Cerebellar nuclear complex (tissue), 1 donor: ENCODE measurements at places on chromosomes 4 and X.

DNA sequence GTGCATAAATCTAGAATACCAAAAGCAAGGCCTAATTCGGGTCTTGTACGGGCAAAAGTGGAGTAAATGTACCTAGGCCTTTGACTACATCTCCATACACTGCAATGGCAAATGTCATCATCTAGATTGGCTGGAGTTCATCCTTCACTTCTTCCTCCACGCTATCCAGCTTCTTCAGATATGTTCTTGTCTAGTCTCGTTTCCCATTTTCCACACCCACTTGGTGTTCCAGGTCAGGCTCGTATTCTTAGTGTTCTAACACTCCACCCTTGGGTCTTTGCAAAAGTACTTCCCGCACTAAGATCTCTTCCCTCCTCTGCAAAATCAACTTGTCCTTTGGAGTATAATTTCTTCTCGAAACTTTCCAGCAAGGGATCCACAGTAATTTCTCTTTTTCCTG lies 1.4 kb downstream of the COQ2 start:
- DNase-seq: no peak

DNA sequence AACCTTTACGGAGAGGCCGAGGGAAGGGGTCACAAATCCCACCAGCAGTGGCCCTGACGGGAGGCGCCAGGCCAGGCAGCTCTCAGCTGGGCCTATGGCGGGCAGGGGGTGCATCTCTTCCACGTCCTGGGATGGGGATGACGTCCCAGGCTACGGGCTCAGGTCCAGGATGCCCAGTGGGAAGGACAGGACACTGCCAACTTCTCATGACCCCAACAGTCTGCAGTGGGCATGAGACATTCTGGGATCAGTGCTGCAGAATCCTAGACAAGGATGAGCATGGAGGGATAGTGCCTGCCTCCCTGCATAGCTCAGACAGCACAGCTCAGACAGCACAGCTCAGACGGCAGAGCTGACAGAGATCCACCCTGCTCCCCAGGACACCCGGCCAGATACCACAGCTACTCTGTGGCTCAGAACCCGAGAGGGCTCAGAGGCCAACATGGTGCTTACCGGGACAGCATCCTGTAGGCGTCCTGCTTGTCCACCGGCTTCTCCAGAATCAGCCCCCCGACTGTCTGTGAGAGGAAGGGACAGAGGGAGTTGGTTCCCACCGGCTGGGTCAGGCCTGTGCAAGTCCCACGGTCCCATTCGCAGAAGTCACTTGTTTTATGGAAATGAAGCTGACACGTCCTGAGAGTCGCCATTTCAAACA lies 17.3 kb downstream of the ASMTL start:
- DNase-seq: no peak

- no peak for DNase-seq
Measured at GRCh38 chr4:519885-520682, 21.1 kb downstream of the PIGG start.

DNA sequence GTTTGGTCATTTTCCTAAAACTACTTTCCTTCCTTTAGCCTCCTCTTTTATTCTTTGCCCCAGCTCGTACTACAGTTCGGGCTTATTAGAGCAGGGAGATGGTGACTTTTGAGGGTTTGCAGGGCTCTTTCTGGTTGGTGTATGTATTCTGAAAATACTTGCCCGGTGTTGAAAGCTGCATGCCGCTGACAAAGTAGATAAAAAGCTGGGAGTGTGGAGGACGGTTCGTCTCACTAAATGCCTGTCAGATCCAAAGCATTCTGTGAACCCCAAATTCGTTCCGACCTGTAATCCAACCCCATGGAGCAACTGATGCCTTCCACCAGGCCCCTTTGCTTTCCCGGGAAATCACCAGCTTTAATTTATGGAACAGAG lies 19.2 kb downstream of the TRIM2 start:
- DNase-seq: no peak

- DNase-seq: no peak
Measured at GRCh38 chr4:10007436-10007740, 13.9 kb downstream of the SLC2A9 start.

GRCh38 chr4:140426610-140427105 lies 790 bp downstream of the CLGN start:
- no peak for DNase-seq

- no peak for DNase-seq
Measured at GRCh38 chr4:9949573-9949972, 71.7 kb downstream of the SLC2A9 start.

- no peak for DNase-seq
Measured at GRCh38 chr4:41177016-41177415, 37.3 kb downstream of the APBB2 start.

GRCh38 chrX:9569876-9570301 lies 105.0 kb downstream of the TBL1X start:
- DNase-seq: no peak

DNA sequence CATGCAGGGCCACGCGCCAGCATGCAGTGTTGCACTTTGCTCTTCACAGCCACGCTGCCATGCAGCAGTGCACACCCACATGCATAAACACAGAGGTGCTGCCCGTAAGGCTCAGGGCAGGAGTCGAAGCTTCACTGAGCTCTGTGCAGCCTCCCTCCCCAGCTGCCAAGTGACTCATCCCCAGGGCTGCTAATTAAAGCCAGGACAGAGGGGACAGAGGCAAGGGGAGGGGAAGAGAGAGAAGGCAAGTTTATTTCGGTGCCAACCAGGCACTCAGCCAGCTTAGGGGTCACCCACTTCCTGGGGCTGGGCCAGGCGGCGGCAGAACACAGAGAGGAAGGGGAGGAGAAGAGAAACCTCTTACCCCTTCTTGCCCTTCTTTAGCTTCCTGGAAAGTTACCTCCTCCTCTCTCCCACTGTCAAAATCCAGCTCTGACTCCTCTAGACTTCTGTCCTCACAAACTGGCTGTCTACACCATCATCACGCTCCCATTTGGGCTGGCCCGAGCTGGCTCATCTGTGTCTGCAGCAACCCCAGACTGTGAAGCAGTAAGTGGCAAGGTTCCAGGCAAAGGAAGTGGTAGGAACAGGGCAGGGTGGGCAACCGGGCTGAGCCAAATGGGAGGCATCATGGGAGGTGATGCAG lies 6.2 kb upstream of the IQSEC2 start:
- DNase-seq: no peak

GRCh38 chr4:152559641-152560040 lies 23.7 kb upstream of the FBXW7 start:
- DNase-seq: no peak

DNA sequence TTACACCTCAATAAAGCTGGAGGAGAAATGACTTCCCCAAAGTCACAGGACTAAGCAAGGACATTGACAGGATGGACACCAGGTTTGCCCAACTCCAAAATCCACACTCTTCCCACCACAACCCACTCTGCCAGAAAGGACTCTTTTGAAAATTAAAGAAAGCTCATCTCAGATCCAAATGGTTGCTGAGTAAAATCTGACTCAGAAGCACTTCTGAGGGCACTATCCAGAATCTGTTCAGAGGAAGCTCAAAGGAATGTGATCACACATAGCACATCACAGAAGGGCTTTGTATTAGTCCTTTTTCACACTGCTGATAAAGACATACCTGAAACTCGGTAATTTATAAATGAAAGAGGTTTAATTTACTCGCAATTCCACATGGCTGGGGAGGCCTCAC lies 155.5 kb downstream of the RAB28 start:
- DNase-seq: no peak

DNA sequence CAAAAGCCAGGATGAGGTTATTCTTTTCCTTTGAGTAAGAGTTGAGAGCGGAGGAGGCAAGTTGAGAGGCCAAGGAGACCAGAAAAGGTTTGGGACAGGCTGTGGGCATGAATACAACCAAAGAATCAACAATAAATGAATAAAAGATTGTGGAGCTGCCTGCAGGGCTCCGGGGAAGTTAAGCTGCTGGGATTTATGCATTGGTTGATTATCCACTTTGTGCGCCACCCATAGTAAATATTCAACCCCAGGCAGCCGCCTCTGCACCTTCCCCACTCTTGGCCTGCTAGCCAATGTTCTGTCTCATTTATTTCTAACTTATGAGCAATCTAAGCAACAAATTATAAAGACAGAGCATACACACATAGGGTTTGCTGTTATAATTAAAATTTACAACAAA lies 28.2 kb upstream of the IGSF1 start:
- DNase-seq: no peak

DNA sequence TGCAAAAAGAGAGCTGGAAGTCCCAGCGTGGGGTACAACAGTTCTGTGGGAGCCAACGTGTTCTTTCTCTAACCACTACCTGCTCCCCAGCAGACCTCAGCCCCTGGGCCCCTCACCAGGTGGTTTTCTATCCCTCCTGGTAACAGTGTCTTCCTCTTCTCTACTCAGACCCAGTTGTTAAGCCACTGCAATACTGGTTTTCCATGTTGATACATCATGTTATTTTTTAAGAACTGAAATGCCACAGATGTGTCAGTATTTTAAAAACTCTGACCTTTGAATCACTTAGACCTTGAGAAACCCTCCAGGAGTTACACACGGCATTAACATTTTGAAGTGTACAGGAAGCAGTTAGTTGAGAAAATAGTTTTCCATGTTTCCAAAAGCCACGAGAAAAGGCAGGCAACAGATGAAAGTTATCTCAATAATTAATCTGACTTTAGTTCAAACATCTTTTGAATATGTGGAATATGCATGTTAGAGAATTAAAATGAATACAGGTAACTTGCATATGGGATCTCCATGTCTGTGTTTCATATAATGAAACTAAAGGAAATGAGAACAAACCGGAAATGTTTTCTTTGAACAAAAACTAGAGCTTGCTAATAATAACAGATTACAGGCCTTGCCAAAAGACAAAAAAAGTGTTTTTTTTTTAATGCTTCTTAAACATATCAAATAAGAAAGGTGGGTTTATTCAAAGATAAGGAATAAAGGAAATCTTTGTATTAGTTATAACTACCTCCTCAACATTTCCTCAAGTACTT lies 108.8 kb downstream of the ZNF827 start:
- no peak for DNase-seq

DNA sequence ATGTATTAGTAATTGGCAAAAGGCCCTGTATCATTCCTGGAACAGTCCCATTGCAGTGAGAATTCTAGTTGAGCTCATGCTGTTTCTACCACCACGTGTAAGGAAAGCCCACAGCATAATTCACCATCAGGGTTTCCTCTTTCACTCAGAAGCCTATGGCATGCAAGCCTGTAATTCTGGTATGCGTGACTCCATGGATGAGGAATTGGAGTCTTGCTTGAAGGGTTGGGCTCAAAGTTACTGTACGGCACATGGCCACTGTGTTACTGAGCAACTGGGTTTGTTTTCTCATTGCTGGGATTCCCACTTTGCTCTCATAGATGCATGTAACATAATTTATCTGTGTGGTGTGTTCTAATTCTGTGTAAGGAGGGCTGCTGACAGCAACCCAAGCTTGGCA lies 132.3 kb upstream of the NR3C2 start:
- DNase-seq: no peak

GRCh38 chr4:135192751-135193535 lies 991.4 kb upstream of the PABPC4L start:
- DNase-seq: no peak

DNA sequence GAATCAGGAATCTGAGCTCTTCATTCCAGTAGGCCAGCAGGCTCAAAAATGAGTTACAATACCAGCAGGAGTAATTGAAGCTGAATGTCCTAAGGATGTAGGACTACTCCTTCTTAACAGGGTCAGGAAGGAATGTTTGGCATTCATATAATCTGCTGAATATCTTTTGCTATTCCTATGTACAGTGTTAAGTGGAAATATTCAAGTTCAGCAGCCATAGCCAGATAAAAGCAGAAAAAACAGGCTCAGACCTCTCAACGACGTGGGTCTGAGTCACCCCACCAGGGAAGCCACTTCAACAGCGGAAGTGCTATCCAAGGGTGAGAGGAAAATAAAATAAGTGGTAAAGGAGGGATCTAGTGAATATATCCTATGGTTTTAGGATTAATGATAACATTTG lies 577.0 kb downstream of the SPOCK3 start:
- no peak for DNase-seq
